ENCODE measurements at places on chromosomes 5 and 9.

- DNase-seq, result no peak
Measured at GRCh38 chr5:37005252-37005651, 128.7 kb downstream of the NIPBL start.

DNA sequence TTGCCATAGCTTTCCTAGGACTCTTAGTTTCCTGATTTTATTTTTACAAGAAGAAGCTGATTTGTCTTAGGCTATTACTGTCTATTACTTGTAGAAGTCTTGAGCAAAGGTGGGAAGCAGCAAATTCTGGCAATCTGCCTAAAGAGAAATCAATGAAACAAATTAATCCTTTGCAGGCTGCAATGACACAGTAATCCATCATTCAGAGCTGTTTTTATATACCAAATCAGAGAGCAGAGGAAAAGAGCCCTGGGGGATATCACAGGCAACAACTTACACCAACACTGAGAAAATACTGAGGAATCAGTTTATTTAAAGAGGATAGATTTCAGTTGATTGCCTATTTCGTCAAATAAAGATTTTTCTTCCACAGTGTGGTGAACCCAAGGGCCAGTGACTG is 13.6 kb downstream of the NR2F1-AS1 start:
- DNase-seq, result no peak

GRCh38 chr5:54874337-54875021 is 110.9 kb downstream of the ESM1 start:
- DNase-seq, result no peak

DNA sequence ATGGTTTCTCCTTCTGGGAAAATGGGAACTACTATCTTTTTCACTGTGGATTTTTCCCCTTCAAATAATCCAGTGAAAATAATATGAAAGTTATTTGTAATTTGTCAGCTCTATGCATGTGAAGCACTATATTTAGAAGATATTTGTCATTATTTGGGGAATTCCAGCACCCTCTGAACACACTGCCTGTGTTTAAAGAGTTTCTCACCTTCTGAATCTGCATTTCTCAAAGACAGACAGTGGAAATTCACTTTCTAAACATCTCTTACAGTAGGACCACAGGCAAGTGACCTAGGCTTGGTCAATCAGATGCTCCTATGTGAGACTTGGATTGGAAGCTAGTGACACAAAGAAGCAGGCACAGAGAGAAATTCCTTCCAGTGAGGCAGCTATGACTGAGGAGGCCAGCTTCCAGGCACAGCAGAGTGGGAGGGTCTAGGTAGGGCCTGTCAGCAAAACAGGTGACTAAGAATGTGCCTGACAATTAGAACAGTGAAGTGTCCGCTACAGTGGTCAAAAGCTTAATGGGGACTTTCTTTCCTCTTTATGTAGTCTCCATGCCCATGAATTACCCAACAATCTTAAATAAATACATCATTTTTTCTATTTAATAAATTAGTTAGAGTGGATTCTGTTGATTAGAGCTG is 167.2 kb downstream of the HMHB1 start:
- DNase-seq, result no peak

DNA sequence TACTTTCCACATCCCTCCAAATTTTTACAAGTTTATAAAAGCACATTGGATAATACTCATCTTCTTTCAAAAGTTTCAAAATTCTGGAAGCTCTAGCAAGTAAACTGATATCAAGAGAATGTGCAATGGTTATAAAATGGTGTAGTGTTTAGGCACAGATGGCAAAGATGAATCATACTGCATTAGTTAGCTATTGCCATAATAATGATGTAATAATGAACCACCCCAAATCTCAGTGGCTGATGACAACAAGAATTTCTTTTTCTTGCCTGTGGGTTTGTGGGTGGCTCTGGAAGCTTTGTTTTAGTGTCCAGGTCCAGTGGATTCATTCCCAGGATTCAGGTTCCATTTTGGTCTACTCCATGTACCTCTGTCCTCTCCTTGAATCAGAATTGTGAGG is 319.0 kb downstream of the BRINP1 start:
- DNase-seq, result no peak

DNA sequence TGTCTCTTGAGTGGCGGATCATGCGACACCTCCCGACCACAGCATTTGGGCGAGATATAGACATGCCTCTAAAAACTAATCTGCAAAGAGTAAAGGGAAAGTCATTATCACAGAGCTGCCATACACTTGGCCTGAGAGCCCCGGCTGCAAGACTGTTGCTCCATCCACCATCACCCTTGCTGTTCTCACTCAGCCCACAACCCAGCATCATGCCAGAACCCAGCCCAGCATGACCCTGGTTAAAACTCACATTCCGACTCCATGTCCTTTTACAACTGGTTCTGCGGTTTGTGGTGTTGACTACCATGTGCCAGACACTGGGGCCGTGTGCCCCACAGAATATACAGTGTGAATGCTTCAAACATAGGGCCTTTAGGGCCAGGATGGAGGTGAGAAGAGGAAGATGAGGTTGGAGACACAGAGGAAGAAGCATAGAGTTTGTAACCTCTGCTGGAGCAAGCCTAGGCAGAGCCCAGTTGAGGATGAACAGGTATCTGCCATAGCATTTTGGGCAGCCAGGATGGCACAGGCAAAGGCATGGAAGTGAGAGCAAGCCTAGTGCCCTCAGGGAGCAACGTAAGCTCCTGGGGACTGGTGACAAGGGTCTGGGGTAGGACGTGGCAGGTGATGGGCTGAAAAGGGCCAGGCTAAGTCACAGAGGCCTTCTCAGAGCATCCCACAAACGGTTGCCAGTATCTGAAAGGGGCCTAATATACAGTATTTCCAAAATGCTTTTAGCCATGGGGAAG is 37.5 kb upstream of the SMU1 start:
- DNase-seq, result no peak

GRCh38 chr9:104961238-104961637 is 33.3 kb upstream of the ABCA1 start:
- no peak for DNase-seq

GRCh38 chr9:81234924-81235610 is 454.3 kb downstream of the TLE1 start:
- DNase-seq, result no peak

- DNase-seq, result no peak
Measured at GRCh38 chr9:2271426-2271825, 256.3 kb downstream of the SMARCA2 start.

DNA sequence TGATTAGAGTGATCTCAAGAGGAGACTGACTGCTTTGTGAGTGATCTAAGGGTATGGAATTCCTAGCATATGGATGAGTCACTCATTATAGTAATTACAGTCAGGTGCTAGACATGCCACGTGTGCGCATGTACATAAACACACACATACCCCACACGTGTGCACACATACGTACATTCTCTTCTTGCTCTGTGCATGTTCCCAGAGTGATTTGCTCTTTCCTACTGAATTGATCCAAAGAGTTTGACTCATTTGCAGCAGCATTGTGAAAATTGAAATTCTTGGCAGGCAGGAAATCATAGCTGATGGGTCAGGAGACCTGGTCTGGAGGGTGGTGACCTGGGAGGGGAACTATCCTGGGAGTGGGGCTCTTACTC is 63.8 kb downstream of the ANGPTL2 start:
- no peak for DNase-seq

DNA sequence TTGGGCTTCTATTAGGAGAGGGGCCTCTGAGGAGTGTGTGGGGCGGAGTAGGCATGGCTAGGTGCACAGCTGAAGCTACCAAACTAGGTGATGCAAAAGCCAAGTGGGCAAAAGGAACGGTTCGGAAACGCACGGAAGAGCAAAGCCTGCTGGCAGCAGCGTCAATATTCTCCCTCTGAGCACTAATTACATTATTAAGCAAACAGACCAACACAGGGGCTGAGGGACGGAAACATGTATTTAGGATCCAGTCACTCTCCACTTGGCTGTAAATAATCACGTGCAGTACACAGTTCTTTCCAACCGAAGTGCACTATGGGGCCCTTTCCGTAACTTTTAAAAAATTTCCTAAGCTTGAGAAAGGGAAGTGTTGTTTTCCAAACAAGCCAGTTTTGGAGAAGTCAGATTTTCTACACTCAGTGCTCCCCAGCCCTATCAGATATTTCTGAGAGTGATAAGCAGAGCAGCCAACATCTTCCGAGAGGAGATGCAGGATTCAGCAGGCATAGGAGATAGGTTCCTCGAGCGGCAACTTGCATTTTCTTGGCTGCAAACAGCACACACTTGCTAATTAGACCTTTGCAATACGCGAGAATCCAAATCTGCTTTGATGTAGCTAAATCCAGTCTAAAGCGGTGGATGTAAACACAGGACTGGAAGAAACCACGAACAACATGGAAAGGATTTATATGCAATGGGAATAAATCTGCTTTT is 217.2 kb upstream of the TBCA start:
- no peak for DNase-seq

GRCh38 chr9:136311051-136312008 is 7.4 kb upstream of the CCDC187 start:
- no peak for DNase-seq

GRCh38 chr5:84419742-84420141 is 35.1 kb upstream of the EDIL3 start:
- no peak for DNase-seq

DNA sequence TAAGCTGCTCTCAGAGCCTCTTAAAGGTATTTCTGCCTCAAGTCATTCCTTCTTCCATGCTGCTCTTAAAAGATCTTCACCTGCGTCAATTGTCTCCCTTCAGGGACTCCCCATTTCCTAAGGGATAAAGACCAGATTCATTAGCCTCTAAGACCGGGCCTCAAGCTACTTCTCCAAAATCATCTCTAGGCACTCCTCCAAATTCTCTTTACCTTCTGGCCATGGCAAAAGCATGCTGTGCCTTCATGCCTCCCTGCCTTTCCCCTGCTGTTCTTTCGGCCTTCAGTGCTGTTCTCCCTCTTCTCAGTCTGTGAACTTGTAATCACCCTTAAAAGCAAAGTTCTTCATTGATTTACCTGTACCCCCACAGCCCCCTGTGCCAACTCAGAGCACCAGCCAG is 4.4 kb downstream of the TMOD1 start:
- no peak for DNase-seq

- DNase-seq, result no peak
Measured at GRCh38 chr9:84932915-84933527, 263.5 kb downstream of the NTRK2 start.

- no peak for DNase-seq
Measured at GRCh38 chr9:107708791-107709190, 219.2 kb upstream of the KLF4 start.

DNA sequence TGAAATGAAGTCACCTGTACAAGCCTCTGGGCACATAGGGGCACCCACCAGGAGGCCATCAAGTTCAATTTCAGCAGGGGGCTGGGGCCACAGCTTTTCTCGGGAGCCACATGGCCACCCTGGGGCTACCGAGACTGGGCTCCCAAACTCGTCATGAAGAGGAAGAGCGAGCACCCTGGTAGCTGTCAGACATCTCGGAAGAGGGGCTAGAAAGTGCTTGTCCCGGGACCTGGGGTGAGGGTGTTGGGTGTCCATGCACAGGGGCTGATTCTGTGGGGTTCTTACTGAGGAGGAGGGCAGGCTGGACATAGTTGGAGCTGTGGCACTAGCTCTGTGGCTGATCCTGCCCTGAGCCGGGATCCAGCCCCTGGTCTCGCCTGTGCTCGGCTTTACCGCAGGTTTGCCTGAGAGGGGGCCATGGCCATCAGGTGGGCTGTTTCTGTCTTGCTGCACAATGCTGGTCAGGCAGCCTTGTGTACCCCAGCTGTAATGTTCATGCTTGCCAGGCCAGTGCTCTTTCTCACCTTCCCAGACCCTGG is 70.3 kb downstream of the PHF2 start:
- no peak for DNase-seq

DNA sequence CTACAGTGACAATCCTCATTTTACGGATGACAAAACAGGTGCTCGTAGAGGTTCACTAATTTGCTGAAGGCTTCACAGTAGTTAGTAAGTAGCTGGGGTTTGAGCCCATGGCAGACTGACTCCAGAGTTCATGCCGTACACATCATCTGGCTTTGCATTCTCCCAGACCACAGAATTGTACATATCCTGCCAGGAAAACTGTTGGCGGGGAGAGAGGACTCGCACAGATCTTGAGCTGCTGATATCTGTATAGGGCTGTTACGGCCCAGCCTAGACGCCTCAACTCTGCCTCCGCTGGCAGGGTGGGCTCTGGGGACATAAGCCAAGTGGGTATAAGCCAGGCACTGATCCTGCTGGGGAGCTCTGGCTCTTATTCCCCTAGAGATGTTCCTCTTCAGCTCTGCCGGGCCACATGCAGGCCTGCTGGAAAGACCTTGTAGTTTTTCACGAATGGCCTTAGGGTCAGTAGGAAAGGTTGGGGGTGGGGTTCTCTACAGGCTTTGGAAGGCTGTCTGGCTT is 16.3 kb downstream of the LARP1 start:
- no peak for DNase-seq

GRCh38 chr5:56123531-56124243 is 109.4 kb downstream of the ANKRD55 start:
- DNase-seq, result no peak

DNA sequence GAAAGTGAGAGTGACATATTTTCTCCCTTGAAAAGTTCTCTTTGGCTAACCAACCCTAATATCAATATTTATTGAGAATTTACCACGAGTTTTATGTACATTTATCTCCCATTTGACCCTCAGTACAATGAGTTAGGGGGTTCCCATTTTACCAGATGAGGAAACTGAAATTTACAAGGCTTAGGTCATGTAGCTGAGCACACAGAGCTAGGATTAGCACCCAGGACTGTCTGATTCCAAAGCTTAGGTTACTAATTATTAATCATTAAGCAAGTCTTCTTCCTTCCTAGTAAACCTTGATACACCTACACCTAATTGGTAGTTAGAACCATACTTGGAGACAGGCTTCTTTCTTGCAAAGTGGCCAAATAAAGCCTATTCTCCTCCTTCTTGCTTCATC is 12.2 kb downstream of the SLC1A1 start:
- no peak for DNase-seq

- DNase-seq, result no peak
Measured at GRCh38 chr5:151178777-151179488, 21.4 kb upstream of the ANXA6 start.

DNA sequence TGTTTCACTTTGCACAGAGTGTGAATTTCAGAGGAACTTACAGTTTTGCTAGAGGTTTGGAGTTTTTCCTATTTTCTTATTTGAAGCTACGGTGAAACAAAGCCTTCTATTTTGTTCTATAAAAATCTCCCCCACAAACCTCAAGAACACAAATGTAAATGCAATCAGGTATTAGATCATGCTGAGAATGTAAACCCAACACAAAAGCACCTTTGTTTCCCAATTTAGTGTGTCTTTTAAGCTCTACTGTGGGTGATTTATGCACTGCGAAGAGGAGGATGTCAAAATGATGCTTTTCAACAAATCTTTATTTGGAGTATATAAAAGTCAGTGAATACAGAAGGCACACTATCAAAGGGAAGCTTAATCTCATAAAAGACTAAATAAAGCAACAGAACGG is 4.3 kb upstream of the DRD1 start:
- DNase-seq, result no peak

- no peak for DNase-seq
Measured at GRCh38 chr5:156396063-156396829, 69.3 kb downstream of the SGCD start.

- peak; percentile 33 for DNase-seq
Measured at GRCh38 chr5:60668686-60669304, 31.2 kb downstream of the DEPDC1B start.

- DNase-seq, result no peak
Measured at GRCh38 chr5:68562308-68562707, 346.8 kb downstream of the PIK3R1 start.

- no peak for DNase-seq
Measured at GRCh38 chr9:119088002-119088547, 281.2 kb downstream of the BRINP1 start.
